ENCODE measurements at places on chromosomes 6 and 20.
A peak's percentile ranks its signal among the peaks of the same experiment; 100 is the strongest.

DNA sequence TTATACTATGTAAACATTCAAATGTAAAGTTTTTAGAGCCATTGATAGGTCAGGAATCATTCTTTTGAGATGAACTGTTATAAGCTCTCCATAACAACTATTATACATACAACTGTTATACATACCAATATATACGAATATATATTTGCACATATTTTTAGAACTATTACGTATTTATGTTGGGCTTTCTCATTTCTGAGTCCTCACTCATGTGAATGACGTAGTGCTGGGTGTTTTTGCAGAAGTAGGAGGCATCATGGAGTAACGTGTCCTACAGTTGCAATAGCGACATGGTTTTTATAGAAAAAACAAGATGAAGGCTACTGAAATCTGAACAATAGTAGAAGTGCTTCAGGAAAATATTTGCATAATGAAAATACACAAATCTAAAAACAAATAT, 36.4 kb upstream of the ADGRF4 start:
- no peak for DNase-seq

DNA sequence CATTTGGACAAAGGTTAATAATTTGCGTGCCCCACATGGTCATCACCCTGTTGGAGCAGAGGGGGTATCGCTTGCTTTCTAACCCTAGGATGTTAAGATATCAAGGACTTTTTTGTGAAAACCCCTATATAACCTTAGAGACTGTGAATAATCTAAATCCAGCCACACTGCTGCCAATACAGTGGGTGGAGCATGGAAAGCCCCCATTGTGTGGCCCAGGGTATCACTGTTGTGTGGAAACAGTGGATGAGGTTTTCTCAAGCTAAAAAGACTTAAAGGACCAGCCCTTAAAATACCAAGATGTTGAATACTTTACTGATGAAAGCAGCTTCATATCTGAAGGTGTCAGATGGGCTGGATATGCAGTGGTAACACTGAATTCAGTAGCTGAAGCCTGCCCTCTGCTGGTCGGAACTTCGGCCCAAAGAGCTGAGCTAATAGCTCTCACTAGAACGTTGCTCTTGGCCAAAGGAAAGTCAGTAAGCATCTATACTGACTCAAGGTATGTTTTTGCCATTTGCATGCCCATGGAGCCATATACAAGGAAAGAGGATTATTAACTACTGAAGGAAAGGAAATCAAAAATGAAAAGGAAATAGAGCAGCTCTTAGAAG, 695.2 kb downstream of the PHF3 start:
- peak; percentile 55 for DNase-seq

DNA sequence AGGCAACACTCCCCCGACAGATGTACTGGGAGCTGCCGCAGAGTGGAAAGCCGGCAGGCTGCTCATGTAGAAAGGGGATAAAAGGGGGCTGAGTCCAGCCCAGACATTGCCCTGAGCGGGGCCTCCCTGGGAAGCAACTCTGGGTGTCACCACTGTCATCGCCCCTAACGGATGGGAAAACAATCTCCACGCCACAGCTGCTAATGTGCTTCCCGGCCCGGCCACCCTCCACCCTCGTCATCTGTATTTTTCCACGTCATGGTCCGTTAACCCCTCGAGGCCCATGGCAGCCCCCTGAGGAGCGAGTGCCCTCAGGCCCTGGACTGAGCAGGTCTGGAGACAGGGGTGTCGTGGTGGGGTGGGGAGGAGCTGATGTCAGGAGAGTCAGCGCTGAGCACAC, 227.4 kb downstream of the DLL1 start:
- DNase-seq, result peak; percentile 1

- DNase-seq, result no peak
These were observed 728 bp downstream of the FUT9 start for GRCh38 chr6:96016334-96017069.

- DNase-seq, result no peak
These were observed 22.1 kb downstream of the ARMC2 start for GRCh38 chr6:108870357-108870756.

DNA sequence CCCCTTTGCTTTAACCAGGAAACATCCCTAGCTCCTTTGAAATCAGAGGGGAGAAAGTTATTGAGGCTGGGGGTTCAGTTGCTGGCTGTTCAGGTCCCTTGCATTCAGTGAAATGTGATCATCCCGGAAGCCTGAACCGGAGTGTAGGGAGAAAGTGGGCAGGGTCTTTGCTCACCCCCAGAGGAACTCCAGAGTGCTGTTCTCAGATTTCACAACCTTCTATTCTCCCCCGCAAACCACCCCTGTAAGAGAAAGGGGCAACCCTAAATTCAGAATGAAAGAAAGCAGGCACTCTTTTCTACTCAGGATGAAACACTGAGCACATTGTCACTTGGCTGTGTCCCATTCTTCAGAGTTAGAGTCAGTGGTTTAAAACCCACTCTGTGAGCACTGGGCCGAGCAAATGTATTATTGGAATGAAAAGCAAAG, 139.8 kb downstream of the KHDC1L start:
- DNase-seq, result no peak

DNA sequence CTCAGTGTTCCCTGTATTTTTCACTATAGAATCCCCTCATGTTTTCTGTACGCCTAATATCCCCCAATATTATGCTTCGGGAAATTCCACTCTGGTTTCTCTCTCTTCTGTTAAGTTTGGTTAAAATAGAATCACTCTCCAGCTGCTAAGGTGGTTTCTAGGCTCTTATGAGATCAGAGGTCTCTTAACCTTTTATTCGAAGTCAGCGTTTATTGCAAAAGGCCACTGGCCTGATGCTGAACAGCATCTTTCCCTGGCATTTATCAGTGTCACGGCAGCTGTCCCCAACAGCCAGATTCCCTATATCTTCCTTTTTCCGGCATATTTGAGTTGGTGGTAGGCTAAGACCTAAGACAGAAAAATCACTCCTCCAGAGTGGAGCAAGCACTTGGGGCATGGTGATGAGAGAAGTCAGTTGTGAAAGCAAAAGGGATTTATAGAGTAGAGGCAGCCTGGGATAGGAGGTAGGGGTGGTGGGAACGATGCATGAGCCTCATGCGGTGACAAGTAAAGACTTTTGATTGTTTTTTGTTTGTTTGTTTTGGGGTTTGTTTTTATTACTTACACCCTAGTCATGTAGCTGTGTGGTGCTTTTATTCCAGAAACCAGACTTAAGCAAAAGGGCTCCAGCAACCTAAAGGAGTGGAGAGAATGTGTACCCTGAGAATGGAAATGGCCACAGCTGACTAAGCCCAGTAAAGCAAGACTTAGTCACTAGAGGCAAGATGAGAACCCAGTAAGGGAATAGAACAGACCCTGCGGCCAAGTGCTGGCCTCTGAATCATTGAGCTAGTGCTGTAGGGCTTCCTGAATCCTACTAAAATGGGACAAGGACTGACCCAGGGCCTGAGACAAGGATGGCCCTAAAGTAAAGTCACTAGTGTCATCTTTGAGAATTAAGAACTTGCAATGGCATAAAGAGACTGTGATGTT, 233.0 kb upstream of the PRND start:
- no peak for DNase-seq

- no peak for DNase-seq
These were observed 232.8 kb downstream of the GRIK2 start for GRCh38 chr6:101626269-101626668.

- no peak for DNase-seq
These were observed 348.7 kb upstream of the MANEA start for GRCh38 chr6:95228636-95229035.

DNA sequence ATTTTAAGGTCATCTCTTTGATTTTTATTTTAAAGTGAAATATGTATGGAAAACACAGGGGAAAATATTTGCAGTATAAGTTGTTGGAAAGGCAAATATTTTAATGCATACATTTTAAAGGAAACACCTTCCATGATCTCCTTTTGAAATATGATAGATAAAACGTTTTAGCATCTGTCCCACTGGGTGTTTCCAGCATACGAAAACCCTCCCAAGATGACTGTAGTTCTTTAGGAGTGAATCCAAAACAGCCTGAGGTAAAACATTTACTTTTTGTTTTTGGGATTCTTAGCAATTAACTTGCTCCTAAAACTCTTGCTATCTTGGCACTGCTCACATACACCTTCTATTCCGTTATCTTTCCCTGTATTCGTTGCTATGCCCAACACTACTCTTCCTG, 210.0 kb downstream of the EPHA7 start:
- no peak for DNase-seq
